ENCODE measurements at places on chromosomes 16 and 17.
A peak's percentile ranks its signal among the peaks of the same experiment; 100 is the strongest.

- no peak for DNase-seq
These were observed 9.6 kb downstream of the GSDMB start for GRCh38 chr17:39908789-39909352.

GRCh38 chr17:21218101-21218500 lies 4.1 kb upstream of the TMEM11 start:
- no peak for DNase-seq

DNA sequence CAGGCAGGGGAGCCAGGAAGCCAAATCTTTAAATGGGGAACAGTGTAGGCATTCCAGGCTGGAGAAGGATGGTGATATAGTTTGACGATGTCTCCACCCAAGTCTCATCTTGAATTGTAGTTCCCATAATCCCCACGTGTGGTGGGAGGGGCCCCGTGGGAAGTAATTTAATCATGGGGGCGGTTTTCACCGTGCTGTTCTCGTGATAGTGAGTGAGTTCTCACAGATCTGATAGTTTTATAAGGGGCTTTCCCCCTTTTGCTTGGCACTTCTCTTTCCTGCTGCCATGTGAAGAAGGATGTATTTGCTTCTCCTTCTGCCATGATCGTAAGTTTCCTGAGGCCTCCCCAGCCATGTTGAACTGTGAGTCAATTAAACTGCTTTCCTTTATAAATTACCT lies 28.8 kb downstream of the GINS3 start:
- DNase-seq = no peak

GRCh38 chr16:48393485-48394354 lies 8.5 kb upstream of the SIAH1 start:
- no peak for DNase-seq

GRCh38 chr17:8997994-8998628 lies 23.2 kb upstream of the NTN1 start:
- peak; percentile 83 for DNase-seq

- no peak for DNase-seq
These were observed 6.5 kb downstream of the NMT1 start for GRCh38 chr17:45067637-45068036.

DNA sequence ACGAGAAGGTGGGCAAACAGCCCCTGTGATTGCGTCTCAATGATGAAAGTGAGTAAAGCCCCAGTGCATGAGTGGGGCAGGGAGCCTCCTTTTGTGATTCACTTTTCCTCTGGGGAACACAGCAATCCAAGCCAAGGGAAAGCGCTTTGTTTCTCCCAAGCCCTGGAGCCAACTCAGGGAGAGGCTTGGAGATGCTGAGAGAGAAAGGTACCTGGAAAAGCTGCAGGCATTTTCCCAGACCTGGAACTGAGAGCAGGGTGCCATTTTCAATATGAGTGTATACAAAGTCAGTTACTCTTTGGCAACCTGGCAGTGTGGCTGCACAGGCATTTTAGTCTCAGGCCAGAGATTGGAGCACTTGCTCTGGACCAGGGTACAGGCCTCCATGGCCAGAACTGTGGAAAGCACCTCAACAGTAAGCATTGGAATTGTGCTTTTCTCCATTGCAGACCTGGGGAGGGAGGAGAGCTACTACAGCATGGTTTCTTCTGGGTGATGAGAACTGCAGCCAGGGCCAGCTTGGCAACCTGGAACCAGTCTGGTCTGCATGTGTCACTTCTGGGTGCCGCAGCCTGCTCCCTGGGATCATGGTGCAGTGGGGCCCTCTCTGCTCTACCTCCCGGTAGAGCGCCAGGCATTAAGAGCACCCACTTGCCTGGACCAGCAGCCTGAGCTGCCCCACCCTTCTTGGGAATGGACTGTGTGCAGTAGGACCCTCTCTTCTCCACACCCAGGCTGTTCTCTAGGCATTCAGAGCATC lies 89.0 kb upstream of the CDH5 start:
- no peak for DNase-seq

- peak; percentile 87 for DNase-seq
These were observed at the start of gene LDAF1 for GRCh38 chr16:21158208-21159110. Gene LDAF1, plus strand, starts transcription at chr16:21158674. Its CDS starts 2,509 bp downstream, at chr16:21161183.

DNA sequence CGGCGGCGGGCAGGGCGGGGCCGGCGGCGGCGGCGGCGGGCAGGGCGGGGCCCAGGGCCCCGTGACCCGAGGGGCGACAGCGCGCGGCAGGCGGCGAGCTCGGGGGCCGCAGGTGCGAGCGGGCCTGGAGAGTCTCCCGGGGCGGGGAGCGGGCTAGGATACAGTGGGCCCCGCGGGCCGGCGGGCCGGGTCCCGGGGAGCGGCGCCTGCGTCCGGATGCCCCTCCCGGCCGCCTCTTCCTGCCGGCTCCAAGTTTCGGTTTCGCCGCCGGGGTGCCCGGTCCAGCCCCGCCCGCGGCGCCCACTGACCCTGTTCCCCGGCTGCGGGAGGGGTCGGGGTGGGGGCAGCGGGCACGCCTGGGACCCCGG lies at the start of gene RNF213:
Gene RNF213 (plus strand): TSS at position 62 of the 368 bp plus-strand sequence. CDS start 2,830 bp downstream, outside the sequence.
- DNase-seq = peak; percentile 75

GRCh38 chr16:11393366-11393765 lies 48.1 kb downstream of the RMI2 start:
- no peak for DNase-seq

- no peak for DNase-seq
These were observed 22.9 kb downstream of the GDE1 start for GRCh38 chr16:19499006-19499405.

GRCh38 chr17:79133214-79133613 lies 58.6 kb downstream of the ENGASE start:
- DNase-seq = no peak

DNA sequence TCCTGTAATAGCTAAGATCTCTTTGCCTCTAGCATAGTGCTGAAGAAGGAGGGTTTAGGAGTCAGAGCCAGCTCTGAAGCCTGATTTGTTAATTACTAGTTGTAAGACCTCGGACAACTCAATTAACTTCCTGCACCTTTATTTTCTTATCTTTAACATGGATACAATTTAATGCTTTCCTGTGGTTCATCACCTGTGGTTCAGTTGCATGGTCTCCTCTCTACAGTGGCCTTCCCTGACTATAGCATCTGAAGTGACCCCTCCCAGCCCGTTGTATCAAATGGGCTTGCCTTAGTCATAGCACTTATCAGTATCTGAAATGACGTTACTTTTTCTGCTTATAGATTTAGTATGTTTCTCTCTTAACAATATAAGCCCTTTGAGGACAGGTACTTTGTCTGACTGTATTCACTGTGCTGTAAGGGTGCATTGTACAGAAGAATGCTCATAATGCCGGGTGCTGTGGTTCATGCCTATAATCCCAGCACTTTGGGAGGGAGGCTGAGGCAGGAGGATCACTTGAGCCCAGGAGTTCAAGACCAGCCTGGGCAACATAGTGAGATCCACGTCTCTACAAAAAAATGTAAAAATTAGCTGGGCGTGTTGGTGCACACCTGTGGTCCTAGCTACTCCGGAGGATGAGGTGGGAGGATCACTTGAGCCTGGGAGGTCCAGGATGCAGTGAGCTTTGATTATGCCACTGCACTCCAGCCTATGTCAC lies 2.6 kb upstream of the NDE1 start:
- no peak for DNase-seq

- no peak for DNase-seq
These were observed 273.0 kb upstream of the IRX5 start for GRCh38 chr16:54657709-54658102.

- peak; percentile 74 for DNase-seq
These were observed 17.5 kb upstream of the SPNS2 start for GRCh38 chr17:4480929-4481898.

DNA sequence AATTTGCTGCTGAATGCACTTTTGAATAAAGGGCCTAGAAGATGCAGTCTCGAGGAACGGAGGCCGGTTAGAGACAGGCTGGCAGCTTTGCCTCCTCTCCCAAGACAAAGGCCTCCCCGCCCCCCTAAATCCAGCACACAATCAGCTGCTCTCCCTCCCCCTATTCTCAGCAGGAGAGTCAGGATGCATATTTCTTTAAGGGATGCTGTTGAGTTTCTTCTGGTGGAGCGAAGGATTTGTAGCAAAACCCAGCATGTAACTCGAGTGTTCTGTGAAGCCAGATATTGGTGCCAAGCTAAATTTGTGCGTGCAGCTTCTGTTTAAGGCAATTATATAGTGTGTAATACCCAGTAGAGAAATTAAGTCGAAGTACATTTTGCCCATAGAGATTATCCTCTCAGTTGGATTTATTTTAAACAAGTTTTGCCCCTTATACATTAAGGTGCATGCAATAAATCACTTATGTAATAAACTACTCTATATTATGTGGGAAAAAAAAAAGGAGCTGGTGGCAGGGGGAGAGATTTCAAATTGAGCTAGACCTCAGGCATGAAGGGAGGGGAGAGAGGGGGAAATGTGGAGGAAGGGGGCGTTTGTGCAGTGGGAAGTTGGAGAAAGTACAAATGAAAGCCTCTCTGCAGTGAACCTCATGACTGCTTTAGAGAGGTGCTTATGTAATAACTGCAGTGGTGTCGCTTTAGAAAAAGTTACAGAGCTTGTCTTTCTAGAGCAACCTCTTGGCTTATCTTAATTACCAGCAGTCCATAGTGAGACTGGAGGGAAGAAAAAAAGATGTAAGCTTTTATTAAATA lies 599.2 kb downstream of the MAF start:
- no peak for DNase-seq

DNA sequence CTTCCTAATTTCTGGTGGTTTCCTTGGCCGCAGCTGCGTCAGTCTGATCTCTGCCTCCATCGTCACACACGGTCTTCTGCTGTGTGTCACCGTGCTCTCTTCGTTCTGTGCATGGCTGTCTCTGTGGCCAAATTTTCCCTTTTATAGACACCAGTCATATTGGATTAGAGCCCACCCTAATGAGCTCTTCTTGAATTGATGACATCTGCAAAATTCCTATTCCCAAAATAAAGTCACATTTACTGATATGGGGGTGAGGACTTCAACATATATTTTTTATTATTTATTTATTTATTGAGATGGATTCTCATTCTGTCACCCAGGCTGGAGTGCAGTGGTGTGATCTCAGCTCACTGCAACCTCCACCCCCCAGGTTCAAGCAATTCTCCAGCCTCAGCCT lies 38.4 kb downstream of the GINS3 start:
- DNase-seq = no peak

DNA sequence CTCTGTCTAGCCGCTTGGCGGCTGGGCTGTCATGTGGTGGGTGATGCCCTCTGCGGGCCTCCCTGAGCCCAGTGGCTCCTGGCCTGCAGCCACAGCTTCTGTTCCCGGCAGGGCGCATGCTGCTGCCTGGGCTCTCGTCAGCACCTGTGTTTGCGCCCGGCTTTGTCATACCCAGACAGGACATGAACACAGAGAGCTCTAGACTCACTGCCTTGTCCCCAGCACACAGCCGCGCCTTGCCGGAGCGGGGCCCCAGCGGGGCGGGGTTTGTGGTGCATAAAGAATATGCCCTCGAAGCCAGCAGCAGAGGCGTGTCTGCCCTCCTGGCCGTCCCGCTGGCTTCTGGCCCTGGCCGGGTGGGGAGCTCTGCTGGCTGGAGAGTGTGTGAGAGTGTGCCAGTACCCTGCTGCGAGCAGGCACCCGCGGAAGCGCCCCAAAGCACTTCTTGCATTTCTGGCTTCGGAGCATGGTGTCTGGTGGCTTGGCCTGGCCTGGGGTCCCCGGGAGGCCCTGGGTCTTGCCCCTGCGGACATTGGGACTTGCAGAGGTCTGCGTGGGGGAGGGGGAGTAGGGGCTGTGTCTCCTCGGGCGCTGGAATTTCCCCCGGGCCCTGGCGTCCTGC lies 14.4 kb downstream of the ASPSCR1 start:
- no peak for DNase-seq

DNA sequence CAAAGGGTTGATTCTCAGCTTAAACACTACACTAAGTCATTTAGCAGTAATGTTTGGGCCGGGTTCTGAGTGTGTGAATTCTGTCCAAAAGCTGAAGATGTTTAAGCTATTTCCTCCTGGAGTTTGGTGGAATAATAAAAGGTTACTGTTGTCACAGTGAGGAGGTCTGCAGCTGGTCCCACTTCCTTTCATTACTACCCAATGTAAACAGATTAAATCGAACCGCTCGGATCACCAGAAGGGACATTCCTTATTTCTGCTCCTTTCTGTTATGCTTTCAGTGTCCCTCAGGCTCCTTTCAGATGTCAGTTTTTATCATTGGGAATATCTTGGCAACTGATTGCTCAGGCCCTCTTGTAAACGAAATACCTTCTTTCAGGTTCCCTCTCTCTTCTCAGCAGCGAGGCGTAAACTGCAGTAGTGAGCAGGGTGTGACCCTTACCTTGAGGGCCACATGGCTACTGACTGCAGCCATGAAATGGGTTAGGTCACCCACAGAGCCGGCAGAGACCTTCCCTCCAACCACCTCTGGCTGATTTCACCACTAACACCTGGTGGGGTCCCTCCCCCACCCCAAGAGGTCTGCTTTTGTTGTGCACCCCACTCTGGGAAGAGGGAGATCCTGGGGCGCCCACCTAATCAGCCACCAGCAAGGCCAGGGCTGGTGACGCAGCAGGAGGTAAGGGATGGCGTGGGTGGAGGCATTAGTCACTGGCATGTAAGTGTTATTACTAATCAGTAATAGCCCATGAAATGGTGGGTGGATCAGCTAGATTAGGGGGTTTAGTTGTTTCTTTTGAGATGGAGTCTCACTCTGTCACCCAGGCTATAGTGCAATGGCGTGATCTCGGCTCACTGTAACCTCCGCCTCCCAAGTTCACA lies 117.6 kb downstream of the VPS53 start:
- DNase-seq = no peak

DNA sequence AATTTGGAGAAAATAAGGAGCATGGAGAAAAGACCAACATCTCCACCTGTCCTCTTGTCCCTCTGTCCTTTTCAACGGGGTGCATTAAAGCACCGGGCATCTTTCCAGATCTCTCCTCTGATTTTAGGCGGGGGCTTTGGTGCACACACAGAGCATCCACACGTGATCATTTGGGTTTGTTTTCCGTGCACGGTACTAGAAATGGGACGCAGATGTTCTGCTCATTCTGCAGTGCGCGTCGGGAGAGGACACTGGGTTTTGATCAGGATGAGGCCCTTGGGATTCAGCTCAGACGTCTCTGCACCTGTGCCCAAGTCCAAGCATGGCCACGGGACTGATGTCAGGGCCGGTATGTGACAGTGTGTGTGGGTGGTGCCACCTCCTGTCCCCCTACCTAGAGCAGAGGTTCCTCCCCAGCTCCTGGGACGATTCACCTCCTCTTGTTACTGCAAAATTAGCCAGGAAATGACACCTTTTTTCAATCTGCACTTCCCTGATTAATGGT lies 31.9 kb downstream of the PDIA2 start:
- no peak for DNase-seq

DNA sequence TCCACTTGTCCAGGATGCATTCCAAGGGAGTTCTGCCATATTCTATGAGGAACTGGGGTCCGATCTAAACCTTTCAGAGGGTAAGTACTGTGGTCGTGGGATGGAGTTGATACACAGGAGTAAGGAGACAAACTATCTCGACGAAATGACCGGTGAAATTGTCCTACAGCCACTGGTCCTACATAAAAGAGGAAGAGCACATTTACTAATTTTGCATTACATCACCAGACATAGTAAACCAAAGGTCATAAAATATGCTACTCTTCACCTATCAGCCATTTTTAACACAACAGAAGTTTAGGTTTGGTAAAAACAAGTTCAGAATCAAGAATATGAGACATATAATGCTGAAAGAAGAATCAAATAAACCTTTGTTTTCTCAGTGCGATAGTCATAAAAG lies 8.1 kb downstream of the HSF5 start:
- DNase-seq = no peak
